ENCODE measurements at places on chromosomes 13 and 19. TPM values are rescaled to one million over a fixed set of nuclear protein-coding genes. Genes with fewer than 3 reads are reported as not detected.

OR7A17 gene
- polyA plus RNA-seq: not detected

NLRP4 gene
- not detected for polyA plus RNA-seq

TMTC4 gene
- 3.6 TPM for polyA plus RNA-seq

C13orf42 gene
- not detected for polyA plus RNA-seq

SHISA7 gene
- 0.04 TPM for polyA plus RNA-seq
